ENCODE measurements at places on chromosomes 5 and 9.

GRCh38 chr5:118606940-118607339, 381.4 kb downstream of the DTWD2 start:
- no peak for DNase-seq

- peak; percentile 19 for DNase-seq
Observed at GRCh38 chr9:36450110-36450732, 50.2 kb upstream of the RNF38 start.

DNA sequence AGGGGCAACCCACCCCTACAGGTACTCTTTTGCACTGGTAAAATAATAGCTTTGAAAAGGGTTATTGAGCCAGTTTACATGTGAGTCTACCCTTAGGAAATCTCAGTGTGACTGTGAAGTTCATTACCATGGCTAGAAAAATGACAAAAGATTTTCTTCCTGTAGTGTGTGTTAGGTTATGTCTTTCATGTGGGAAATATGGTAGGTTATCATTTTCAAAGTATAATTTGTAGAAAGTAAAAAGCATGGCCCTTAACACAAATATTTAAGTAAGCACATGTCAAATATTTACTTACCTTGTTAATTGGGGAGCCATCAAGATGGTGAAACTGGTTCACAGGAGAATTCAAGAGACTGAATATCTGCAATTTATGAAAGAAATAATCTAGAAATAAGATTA, 37.3 kb upstream of the PLPP1 start:
- no peak for DNase-seq

- DNase-seq: no peak
Observed at GRCh38 chr5:144030904-144031303, 139.6 kb downstream of the YIPF5 start.

GRCh38 chr9:111094433-111094924, 56.2 kb upstream of the LPAR1 start:
- peak; percentile 26 for DNase-seq

GRCh38 chr5:175162036-175162435, 281.9 kb downstream of the DRD1 start:
- DNase-seq: no peak

DNA sequence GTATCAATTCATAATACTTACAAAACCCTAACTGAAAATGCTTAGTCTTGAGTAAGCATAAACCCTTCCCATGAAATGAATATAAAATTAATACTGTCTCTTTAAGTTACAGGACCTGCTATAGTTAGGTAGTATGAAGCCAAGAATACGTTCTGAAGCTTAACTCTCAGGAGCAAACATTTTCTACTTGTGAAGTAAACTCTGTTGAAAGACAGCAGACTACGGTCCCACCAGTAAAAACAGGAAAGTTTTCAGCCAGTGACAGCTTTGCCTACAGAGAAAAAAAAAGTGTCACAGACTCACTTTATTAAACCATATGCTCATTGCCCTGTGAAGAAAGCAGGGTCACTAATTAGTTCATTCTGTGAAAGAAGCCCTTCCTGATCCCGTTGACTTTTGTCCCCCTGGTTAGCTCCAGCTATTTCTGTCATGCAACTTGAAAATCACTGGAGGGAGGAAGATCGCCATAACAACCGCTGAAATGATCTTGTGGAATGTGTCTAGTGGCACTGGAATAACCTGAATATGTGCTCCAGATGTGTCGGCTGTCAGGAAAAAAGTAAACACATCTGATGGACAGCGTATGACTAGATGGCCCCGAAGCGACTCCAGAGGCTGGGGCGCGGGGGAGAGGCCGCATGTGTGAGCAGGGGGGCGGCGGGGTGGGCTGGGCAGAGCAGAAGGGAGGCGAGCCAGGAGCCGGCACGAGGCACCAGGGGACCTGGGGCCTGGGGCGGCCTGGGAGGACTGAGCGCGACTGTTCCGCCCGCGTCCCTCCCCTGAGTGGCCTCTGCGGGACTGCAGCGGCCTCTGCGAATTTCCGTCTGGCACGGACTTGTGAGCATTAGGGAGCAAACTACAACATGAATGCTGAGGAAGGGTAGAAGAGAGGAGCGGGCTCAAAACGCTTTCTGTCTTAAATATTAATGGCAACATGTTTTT, 41.9 kb downstream of the BNC2 start:
- peak; percentile 72 for DNase-seq
